Left hindlimb (tissue), 1 donor: ENCODE measurements at places on chromosomes 5 and 9.

DNA sequence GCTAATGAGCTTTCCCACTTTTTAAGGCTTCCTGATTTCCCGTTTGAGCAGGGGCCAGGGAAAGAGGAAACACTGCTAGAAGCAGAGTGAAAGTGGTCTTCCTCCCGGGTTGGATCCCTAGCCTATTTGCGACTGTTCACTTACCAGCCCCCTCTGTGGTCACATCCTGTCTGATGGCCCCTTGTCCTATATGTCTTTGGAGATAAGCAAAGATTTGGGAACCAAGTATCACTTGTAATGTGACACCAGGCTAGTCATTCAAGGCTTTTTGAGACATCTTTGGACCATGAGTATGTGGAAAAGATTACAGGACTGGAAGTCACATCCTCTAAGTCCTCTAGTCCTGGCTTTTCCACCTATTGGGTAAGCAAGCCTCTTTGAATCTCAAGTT is 6.1 kb downstream of the DNAJB5 start:
- no peak for DNase-seq

DNA sequence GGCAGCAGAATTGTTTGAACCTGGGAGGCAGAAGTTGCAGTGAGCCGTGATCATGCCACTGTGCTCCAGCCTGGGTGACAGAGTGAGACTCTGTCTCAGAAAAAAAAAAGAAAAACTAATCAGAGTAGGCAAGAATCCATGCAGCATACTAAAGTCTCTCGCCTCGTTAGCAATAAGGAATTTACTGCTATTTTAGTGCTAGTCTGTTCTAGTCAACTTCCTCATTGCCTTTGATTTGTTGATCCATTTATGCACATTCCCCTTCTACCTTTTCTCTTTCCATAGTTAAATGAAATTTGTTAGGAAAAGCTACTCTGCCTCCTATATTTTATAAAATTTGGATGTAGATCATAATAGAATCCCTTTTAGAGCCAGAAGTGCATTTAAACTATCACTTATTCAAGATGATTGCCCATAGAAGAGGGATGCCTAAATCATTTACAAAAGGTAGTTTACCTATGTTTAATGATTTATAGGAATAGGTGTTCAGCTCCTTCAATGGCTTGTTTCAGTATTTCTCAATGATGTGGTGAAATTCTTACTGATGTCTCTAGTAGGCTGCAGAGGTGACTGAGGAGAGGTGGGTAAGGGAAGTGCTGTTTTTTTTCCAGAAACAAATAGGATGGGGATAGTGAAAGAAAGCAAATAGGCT is 1.9 kb downstream of the LRRC19 start:
- DNase-seq, result no peak

GRCh38 chr9:80175286-80176150 is 603.8 kb downstream of the TLE4 start:
- no peak for DNase-seq

DNA sequence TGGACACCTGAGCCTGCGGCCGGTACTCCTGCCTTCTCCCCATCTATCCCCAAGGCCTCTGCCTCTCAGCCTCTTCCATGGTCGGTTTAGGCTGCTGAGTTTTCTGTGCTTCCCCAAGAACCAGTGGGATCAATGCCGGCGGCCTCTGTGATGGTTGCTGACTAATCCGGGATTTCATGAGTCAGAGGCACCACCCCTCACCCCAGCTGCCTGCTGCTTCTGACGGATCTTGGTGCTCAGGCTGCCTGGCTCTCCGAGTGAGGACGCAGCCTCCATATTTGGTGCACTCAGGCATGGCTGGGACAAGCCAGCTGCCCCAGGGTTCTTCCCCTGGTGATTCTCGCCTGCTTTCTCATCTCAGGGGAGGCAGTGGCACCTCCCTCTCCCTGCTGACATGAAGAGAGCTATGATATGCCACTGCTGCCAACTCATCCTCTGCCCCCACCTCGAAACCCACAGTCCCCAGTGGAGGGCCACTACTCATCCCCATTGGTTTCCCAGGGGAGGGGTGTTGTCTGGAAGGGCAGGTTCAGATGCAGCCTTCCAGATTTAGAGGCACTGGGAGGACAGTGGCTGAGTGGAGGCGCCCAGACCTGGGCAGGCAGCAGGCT is 3.3 kb upstream of the MAN1B1 start:
- no peak for DNase-seq

GRCh38 chr5:129739773-129740172 is 8.1 kb upstream of the MINAR2 start:
- DNase-seq, result no peak

GRCh38 chr5:114192108-114192507 is 169.8 kb upstream of the KCNN2 start:
- no peak for DNase-seq

DNA sequence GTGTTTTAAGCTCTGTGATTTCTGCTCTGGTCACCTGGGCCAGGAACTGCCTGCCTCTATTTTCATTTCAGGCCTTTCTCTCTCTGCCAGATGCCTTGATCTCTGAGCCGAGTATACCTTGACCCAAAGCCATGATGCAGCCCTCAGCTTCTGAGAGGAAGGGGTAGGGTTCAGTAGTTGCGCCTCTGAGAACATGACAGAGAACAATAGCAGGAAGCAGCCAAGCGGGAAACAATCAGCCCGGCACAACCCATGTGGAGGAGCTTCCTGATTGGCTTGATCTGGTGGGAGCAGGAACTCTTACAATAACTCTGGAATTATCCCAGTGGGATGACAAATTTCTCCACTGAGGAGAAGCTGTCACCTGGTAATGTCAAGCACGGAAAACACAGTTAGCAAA is 127.4 kb downstream of the PALM2AKAP2 start:
- DNase-seq, result no peak

DNA sequence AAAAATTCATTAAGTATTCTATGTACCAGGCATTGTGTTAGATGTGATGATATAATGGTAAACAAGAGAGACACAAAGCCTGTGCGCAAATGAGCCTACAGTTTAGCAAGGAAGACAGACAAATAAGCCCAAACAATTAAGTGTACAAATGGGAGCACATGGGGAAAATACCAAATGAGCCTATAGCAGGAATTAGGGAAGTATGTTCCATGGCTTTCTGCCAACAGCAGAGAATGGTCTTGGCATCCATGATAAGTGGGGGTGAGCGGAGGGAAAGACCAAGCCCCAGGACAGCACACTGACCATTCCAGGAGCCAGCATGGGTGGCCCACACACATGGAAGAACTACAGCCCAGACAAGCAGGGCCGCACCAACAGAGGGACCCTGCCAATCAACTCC is 369.7 kb downstream of the DEPDC1B start:
- no peak for DNase-seq

DNA sequence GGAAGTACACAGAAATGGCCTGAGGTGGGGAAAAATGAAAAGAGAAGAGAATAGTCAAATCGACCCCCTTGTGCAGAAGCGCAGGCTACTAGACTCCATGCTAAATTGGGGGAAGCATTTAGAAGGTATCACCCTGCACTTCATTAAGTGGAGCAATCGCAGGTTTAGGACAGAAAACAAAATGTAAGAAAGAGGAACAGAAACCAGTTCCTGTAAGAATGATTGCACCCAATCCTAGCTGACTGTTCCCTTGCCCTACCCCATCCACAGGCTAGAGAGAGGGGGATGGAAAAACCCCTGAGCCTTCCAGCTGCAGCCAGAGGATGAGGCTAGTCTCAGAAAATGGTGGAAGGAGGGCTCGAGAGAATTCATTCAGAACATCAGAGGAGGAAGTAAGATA is 23.9 kb upstream of the PPP1R2B start:
- DNase-seq, result no peak

DNA sequence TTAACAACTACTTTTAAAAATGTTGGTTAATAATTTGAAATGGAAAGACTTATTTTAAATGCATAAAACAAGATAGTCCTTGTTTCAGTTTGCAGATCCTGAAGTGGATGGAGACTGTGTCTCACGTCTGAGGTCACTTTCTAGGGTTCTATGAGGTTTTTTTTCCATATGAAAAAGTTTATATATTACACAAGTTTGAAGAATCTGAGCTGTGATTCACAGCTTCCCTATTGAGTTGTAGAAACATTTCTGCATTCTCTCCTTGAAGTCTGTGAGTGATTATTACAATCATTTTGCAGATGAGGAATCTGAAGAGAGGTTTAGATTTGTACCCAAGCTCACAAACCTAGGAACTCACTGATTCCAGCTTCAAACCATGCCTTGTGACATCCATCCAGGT is 442.5 kb upstream of the KLF4 start:
- DNase-seq, result no peak

DNA sequence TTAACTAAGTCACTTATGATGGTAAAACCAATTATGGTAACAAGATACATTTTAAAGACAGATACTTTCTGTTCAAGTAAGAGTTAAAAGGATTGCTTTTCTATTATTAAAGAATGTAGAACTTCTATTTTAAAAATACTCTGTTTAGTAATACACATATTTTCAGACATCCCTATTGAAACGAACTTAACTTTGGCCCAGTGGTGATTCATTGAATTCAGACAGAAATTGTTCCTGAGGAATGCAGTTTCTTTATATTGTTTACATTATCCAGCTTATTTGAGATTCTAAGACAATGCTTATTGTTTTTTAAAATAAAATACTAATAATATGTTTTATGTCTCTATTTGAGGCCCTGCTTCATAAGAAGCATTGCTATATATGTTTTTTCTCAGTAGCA is 816.4 kb downstream of the SEMA5A start:
- no peak for DNase-seq
